ENCODE measurements at places on chromosomes 13 and 19. TPM values are rescaled to one million over a fixed set of nuclear protein-coding genes. Genes with fewer than 3 reads are reported as not detected.

- no peaks in the 10 kb centered on the region for H3K36me3 ChIP-seq
- no peak for DNase-seq
- H3K27me3 ChIP-seq: no peaks in the 10 kb centered on the region
- no peak overlapping the region for H3K27ac ChIP-seq
- no peak overlapping the region for H3K4me3 ChIP-seq
- no peaks in the 10 kb centered on the region for H3K4me1 ChIP-seq
Measured at GRCh38 chr19:29260477-29261317, 47.7 kb upstream of the UQCRFS1 start.

Gene ICAM1
- 15.2 TPM for polyA plus RNA-seq

DNA sequence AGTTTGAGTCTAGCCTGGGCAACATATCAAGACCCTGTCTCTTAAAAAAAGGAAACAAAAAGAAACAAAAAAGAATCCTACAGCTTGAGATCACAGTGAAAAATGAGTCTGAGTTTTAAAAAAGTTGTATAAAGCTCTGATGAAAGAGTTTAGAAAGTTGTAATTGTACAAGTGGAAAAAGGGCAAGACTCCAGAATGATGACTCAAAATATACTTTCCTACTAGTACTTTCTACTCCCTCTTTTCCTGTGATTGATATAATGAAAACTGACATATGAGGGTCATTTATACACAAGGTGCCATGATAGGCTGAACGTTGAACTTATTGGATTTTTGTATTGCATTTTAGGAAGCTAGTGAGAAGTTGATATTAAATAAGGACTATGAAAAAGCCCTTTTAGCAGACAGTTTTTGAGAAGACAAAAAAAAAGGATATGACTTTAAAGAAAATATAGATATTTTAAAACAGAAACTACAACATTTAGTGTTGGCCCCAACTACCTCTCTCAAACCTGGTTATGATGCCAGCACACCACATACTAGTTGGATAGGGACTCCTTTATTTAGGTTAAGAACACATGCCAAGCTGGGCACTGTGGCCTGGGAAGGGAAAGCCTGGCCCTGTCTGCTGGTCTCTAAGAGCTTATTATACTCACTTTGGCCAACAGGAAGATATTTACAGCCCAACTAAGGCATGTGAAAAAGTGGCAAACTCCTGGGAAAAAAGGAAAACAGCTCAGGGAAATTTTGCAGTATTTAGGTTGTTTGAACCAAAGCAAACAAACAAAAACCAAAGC, 116.6 kb downstream of the KL start:
- peak; percentile 74 for DNase-seq
- H3K27me3 ChIP-seq: no peaks in the 10 kb centered on the region
- H3K27ac ChIP-seq: no peak overlapping the region

- peaks cover 6% of the 10 kb centered on the region for H3K27me3 ChIP-seq
- H3K36me3 ChIP-seq: no peaks in the 10 kb centered on the region
- DNase-seq: no peak
- no peak overlapping the region for H3K27ac ChIP-seq
- peaks cover 7% of the 10 kb centered on the region for H3K4me1 ChIP-seq
Measured at GRCh38 chr19:7868326-7868670, 5.9 kb downstream of the PRR36 start.

Gene ZNF582
- polyA plus RNA-seq: 3.0 TPM

Gene ZNF888
- polyA plus RNA-seq: 2.4 TPM

Gene TGDS
- polyA plus RNA-seq: 14.4 TPM

DNA sequence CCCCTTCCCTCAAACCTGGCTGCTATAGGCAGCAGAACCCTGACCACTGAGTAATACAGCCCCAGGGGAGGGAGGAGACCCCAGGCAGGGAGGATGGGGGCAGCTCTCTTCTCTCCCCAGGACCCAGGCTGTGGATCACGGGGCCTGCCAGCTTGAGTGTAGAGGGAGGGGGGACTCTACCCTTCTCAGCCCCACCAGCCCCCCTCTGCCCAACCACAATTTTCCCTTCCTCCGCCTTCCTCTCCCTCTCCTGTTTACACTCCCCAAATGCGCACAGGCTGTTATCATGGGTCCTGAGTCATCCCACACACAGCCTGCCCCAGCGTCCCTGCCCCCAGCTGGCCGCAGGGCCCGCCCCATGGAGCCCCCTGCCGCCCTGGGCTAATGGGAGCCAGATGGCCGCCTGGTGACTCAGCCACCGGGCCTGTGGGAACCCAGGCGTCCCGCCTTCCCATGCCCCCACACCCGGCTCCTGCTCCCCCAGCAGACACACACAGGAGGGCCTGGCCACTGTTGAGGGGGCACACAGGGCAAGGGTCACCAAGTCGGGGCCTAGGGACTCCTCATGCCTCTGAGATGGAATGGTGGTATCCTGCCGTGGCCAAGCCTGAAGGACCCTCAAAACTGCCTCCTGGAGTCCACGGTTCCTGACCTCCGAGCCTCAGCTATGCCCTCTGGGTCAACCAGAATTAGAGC, 13.6 kb downstream of the CCDC97 start:
- peaks cover 19% of the 10 kb centered on the region for H3K36me3 ChIP-seq
- no peaks in the 10 kb centered on the region for H3K27me3 ChIP-seq
- DNase-seq: peak; percentile 97
- H3K4me3 ChIP-seq: no peak overlapping the region

Gene PEAK3
- polyA plus RNA-seq: not detected
